ENCODE measurements at places on chromosomes 16 and 17.
A peak's percentile ranks its signal among the peaks of the same experiment; 100 is the strongest.

DNA sequence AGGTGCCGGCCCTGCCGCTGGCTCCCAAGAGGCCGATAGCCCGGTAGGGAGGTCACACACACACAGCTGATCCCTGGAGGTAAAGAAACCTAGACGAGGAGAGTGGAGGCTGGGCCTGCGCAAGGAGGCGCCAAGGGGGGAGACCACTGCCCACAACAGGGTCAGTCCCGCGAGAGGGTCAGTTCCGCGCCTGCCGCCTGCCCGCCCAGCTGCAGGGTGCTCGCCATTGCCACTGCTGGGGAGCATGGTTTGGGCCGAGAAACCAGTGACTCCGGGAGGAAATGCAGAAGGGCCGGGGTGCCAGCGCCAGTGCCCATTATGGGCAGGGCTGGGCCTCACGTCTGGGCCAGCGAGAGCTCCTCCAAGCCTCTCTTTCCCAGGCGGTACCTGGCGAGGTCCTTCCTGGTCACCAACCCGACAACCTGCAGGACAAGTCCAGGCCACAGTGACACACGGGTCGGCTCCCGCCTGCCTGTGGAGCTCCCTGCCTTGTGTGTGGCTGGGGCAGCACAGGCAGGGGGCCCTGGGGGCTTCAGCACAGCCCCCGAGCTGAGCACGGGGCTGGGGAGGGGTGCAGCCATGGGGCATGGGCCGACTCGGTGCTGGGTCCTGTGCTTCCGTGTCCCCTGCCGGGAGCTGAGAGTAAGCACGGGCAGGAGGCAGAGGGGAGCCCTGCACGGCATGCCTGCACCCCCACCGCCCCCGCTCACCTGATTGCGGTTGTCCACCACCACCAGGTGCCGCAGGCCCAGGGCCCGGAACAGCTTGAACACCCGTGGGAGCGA is 2.1 kb upstream of the CCDC154 start:
- DNase-seq: no peak

DNA sequence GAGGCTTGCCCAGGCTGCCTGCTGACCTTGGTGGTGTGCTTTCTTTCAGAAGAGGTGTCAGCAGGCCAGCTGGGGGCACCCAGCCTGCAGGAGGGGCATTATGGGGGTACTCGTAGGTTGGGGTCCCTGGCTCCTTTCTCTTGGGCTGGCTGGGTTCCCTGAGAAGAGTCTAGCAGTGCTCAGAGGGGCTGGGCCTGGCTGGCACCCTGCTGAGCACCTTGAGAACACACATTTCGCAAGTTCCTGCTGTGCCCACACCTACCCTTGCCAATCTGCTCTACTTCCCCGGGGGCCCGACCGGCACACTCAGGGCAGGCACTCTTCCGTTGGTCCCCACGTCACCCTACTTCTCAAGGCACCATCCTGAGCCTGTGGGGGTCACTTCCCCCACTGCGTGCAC is 5.1 kb downstream of the CEMP1 start:
- DNase-seq: no peak

DNA sequence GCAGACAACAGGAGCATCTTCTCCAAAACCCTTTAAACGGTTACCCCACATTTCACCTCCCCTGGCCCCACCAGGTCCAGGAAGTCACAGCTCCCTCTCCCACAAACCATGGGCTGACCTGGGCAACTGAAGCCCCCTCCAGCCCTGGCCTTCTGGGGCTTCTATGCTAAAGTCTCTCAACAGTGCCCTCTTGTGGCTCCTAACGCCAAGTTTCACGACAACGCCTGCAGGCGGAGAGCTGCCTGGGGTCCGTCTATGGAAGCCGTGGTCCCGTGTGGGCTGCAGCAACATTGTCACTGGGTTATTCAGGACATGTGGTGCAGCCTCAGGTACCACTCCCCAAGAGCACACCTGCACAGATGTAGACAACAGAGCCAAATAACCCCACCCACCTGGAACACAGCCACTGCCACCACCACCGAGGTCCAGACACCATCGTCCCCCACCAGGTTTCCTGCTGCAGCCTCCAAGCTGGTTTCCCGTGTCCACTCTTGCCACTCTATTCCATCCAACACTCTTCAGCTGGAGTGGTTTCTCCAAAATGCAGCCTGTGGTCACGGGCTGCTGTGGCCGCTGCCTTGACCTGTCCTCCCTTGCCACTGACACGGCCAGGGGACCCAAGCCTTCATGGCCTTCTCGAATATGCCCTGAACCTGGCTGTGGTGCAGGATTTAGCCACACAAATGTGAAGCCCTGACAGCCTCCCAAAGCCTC is 19.1 kb downstream of the C16orf95 start:
- no peak for DNase-seq

- DNase-seq: no peak
These were observed 4.7 kb downstream of the ZACN start for GRCh38 chr17:76083536-76084182.

GRCh38 chr16:10741844-10742243 is 1.8 kb upstream of the NUBP1 start:
- no peak for DNase-seq

DNA sequence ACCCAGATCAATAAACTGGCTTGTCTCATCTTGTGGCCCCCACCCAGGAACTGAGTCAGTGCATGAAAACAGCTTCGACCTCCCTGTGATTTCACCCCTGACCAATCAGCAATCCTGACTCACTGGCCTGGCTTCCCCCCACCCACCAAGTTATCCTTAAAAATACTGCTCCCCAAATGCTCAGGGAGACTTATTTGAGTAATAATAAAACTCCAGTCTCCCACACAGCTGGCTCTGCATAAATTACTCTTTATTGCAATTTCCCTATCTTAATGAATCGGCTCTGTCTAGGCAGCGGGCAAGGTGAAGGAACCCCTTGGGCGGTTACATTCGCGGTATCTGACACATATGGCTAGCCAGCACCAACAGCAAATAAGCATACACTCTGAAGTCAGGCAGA is 9.8 kb upstream of the RABEP1 start:
- no peak for DNase-seq

GRCh38 chr17:19306160-19307111 is 56.1 kb downstream of the B9D1 start:
- no peak for DNase-seq

DNA sequence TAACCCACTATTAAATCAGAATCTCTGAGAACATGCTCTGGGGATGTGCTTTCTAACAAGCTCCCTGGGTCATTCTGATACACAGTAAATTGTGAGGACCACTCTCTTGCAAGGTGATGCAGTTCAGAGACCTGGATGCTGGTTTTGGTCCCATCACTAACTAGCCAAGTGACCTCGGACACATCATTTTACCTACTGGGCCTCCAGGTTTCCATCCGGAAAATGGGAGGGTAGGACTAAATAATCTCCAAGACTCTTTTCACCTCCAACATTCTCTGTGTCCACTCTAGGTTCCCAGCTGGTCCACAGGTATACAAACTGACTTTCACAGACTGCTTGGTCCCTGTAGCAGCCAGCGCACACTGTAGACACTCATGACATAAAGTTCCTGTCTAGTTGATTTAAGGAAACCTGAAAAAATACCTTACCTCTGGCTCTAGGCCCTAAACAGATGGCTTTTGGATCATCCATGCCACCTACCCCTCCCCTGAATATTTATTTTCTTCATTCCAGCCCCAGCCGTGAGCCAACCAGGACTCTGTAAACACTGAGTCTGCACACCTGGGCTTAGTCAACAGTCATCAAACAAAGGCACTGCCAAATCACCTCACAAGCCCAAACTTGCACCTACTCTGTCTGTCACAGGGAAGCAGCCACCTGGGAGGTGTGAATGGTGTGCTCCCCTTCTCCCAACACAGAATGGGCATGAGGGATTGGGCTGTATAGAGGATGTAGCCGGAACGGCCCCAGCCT is 51.3 kb upstream of the MRPS23 start:
- DNase-seq: no peak

DNA sequence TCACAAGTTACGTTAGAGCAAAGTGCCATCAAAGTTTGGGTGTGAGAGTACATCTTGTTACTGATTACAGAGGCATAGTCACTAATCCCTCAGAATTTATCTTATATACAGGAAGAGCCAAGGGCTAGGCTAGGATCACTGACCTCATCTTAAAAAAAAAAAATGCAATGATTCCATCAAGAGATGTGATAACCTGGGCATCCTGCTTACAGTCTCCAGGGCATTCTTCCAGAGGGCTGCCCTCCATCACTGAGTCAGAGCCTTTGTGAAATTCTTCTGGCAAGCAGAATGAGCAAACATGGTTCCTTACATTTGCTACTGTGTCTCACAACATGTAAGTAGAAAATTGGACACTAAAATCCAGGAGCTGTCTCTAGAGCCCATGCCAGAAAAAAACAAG is 410.6 kb downstream of the ZFHX3 start:
- DNase-seq: peak; percentile 17

DNA sequence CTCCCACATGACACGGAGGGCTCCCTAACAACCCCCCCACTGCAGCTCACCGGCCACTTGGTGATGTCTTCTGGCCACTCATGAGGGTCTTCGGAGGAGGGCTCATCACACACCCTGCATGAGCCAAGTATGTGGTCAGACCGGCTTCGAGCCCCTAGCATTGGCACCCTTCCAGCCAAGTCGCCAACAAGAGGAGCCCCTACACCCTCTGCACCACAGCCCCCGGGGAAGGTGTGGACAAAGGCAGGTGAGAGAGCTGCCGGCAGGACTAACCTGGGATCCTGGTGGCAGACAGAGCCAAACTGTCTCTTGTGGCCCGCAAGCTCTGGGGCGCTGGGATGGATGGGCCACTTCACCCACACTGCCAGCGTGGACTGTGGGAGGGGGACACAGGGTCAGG is 6.5 kb downstream of the SNRNP25 start:
- no peak for DNase-seq

GRCh38 chr17:21157586-21158370 is 31.0 kb downstream of the DHRS7B start:
- no peak for DNase-seq

GRCh38 chr16:17365211-17365541 is 105.6 kb downstream of the XYLT1 start:
- DNase-seq: no peak

DNA sequence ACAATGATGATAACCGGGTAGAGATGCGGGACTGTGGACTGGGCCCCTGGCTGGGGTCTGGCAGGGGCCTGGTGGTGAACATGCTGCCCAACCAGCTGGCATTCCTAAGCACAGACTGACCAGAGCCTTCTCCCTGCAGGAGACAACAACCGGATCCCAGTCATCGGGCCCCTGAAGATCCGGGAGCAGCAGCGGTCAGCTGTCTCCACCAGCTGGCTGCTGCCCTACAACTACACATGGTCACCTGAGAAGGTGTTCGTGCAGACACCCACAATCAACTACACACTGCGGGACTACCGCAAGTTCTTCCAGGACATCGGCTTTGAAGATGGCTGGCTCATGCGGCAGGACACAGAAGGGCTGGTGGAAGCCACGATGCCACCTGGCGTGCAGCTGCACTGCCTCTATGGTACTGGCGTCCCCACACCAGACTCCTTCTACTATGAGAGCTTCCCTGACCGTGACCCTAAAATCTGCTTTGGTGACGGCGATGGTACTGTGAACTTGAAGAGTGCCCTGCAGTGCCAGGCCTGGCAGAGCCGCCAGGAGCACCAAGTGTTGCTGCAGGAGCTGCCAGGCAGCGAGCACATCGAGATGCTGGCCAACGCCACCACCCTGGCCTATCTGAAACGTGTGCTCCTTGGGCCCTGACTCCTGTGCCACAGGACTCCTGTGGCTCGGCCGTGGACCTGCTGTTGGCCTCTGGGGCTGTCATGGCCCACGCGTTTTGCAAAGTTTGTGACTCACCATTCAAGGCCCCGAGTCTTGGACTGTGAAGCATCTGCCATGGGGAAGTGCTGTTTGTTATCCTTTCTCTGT is 5.1 kb upstream of the SLC7A6 start:
- no peak for DNase-seq

GRCh38 chr17:37221865-37222264 is 153.9 kb upstream of the C17orf78 start:
- DNase-seq: no peak

Measured in AG04449 (cell line).